Activated T-cell treated with anti-CD3 and anti-CD28 coated beads, Interleukin-2, amount 50 U/mL, for 4 hours (primary cell): ENCODE measurements at places on chromosomes 1 and 21.

DNA sequence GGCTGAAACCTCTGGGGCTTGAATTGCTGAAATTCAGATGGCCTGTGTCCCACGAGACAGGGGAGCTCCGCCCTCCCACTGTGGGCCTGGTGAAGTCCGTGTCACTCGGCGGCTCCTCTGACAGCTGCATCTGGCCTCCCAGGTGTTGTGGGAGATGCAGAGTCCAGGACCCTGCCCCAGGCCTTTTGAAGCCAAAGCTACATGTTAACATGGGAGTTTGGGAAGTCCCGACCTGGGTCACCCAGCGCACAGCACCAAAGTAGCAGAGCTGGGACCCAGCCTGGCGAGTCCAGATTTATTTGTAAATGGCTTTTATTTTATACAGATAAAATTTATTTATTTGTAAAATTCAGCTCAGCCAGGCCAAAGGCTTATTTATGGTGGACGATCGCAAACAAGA is 28.9 kb downstream of the SLC37A1 start:
- no peak for DNase-seq

DNA sequence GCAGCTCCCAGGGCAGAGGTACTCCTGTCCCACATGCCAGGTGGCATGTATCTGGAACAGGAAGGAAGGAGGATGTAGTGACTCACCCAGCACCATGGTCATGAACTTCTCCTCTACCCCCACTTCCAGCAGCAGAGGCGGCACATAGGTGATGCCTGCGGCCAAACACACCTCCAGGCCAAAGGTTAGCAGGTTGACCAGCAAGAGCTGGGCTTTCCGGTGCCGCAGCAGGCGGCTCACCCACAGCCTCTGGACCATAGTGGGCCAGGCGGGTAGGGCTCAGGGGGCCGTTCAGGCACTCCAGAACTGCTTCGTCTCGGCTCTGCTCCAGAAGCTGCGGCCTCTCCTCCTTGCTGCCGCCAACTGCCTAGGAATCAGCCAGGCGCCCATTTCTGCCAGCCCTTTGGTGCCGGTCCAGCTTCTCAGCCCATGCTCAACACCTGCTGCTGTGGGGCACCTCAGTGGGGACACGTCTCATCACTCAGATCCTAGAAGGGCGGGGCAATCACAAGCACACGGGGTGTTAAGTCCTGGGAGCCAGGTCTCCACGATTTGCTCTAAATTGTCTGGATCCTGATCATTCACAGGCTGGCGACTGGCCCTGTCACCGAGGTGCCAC is 15.8 kb downstream of the SLC45A3 start:
- no peak for DNase-seq

- no peak for DNase-seq
Observed at GRCh38 chr1:226467443-226467842, 59.5 kb upstream of the PARP1 start.

GRCh38 chr1:97632075-97632474 is 288.8 kb downstream of the DPYD start:
- no peak for DNase-seq

- DNase-seq = no peak
Observed at GRCh38 chr1:159889821-159890252, 10.1 kb downstream of the CFAP45 start.

DNA sequence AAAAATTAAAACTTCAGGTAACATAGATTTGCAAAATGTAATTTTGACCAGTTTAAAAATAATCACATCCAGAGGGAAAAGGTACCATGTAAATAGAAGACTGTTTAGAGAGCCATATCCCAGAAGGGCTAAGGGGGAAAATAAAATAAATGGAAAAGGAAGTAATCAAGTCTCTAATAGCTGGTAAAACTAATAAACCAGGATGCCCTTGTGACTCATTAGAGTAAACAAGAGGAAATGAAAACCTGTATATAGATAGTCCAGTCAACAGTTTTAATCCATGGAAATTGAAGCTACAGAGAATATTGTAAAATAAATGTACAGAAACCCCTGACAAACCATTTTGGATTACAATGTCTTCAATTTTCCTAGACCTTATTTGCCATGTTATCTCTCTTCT is 698.0 kb upstream of the RGS18 start:
- DNase-seq = no peak

DNA sequence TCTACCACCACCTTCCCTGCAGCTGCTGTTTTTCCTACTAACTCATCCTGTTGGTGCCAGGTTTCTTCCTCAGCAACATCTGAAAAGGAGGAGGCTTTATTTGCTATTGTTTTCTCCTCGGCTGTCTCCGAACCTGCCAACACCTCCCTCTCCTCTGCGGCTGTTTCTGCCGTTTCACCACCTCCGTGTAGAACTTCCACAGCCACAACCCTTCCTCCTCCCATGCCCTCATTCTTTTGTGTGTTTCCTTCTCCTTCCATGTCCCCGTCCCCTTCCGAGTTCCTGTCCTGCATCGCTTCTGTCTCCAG is 59.0 kb upstream of the LRRC53 start:
- no peak for DNase-seq

DNA sequence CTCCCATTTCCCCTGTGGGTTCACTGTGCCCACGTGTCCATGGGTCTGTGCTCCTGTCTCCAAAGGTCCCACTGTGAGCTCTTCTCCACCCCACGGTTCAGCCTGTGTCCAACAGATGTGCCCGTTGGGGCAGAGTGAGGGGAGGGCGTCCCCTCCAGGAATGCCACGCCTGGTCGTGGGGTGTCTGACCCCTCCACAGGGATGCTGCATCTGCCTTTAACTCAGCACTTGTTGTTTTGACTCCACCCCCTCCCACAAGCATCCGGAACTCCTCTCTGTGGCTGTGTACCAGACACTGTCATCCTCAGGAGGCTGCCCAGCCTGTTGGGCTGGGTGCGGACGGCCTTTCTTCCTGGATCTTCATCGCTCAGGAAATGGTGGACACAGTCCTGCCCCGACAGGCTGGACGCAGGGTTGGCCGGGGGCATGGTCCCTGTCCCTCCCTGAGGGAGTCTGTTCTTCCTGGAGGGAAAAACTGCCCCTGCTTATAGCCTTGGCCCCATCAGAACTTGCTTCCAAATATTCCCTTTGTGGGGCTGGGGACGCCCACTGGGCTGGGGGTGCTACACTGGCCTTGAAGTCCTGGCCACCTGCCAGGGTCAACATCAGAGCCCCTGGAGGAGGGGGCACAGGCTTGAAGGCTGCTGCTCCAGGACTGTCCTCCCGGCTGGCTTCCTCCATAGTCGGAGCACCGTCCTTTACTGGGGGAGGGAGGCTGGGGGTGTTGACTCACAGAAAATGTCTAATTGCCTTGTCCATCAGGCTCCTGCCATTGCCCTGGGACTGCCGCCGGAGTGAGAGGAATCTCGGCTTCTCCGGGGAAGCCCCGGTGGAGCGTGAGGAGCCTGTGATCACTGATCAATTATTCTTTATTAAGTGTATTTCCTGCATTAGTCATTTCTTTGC is 182.0 kb upstream of the C1orf174 start:
- DNase-seq = no peak

GRCh38 chr1:160260406-160261382 is 1.7 kb downstream of the DCAF8 start:
- DNase-seq = no peak

GRCh38 chr1:182668521-182669054 is 15.8 kb downstream of the RGS8 start:
- DNase-seq = no peak

DNA sequence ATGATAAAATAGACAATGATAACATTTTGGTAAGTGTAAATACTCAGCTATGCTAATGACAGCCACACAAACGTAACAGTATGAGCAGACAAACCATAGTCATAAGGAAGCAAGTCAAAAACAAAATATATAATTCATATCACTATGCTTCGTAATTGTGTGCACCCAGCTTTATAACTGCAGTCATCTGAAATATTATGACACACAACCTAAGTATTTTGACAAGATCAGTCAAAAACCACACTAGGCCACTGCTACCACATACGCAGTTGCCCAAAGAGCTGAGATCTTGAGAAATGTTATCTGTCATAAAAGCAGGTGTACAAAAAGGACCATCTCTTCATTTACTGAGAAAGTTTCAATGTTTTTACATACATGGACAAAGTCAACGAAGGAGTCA is 26.0 kb downstream of the RNASEL start:
- DNase-seq = no peak

- DNase-seq = no peak
Observed at GRCh38 chr1:109719337-109719837, 7.3 kb downstream of the GSTM5 start.

DNA sequence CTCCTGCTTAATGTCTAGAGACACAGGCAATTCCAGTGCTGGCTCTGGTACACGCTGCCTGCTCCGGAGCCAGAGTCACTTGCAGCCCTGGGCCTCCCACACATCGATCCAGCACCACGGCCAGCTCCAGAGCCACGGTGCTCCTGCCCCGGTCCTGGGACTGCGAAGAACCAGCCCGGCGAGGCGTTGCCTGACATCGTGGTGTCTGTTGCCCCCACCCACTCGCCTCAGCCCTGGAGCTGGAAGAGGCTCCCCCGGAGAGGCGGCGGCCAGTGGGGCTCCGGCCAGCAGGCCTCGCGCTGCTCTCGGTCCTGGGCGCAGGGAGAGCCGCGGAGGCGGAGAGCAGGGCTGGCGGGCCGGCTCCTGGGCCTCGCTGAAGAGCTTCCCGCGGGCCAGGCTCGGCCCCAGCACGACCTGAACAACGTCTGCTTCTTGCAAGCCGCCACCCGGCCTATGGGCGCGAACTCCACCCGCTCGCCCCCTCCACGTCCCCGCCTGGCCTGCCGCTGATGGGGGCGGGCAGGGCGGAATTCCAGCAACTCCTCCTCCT is 364.8 kb downstream of the CEP170 start:
- DNase-seq = no peak

GRCh38 chr1:175826705-175827104 is 83.3 kb upstream of the TNR start:
- no peak for DNase-seq

GRCh38 chr1:234608025-234608910 is 1.7 kb downstream of the IRF2BP2 start:
- DNase-seq = peak; percentile 73

GRCh38 chr1:117633936-117634335 is 28.1 kb downstream of the TENT5C start:
- DNase-seq = no peak

GRCh38 chr21:23951251-23951650 is 1656.0 kb downstream of the MRPL39 start:
- DNase-seq = no peak

- no peak for DNase-seq
Observed at GRCh38 chr1:195872376-195872775, 735.9 kb downstream of the KCNT2 start.

GRCh38 chr1:86739648-86740509 is 35.5 kb downstream of the SH3GLB1 start:
- DNase-seq = no peak

GRCh38 chr1:164440232-164440631 is 118.8 kb upstream of the PBX1 start:
- DNase-seq = no peak
